ENCODE measurements at places on chromosomes 3 and 15.

- DNase-seq = no peak
These were observed 17.4 kb downstream of the TIMP4 start for GRCh38 chr3:12141350-12141749.

GRCh38 chr3:184717399-184717983 lies 5.6 kb upstream of the MAGEF1 start:
- DNase-seq = no peak

DNA sequence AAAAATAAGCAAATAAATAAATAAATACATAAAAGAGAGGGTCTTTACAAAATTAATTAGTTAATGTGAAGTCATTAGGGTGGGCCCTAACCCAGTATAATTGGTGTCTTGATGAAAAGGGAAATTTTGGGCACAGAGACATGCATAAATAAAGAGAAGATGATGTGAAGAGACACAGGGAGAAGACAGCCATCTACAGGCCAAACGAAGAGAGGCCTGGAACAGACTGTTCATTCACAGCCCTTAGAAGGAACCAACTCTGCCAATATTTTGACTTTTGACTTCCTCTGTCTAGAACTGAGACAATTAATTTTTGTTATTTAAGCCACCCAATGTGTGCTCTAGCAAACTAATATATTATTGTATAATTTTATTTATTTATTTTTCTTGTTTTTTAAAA lies 29.6 kb upstream of the SELENOK start:
- DNase-seq = no peak

DNA sequence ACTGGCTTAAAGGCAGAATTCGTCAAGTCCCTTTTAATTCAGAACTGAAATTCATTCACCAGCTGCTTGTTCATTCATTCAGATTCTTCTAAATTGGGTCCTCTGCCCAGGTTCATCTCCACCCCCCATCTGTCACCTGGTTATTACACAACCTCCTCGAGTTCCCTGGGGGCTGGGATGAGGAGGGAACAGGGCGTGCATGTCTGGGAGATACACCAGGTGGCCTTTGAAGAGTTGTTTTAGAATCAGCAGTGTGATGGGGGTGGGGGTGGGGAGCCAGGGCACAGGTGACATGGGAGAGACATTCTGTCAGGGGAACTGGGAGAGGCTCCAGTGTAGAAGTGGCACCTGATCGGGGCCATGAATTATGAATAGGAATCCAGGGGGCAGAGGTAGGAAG lies 8.2 kb downstream of the SNX33 start:
- no peak for DNase-seq

DNA sequence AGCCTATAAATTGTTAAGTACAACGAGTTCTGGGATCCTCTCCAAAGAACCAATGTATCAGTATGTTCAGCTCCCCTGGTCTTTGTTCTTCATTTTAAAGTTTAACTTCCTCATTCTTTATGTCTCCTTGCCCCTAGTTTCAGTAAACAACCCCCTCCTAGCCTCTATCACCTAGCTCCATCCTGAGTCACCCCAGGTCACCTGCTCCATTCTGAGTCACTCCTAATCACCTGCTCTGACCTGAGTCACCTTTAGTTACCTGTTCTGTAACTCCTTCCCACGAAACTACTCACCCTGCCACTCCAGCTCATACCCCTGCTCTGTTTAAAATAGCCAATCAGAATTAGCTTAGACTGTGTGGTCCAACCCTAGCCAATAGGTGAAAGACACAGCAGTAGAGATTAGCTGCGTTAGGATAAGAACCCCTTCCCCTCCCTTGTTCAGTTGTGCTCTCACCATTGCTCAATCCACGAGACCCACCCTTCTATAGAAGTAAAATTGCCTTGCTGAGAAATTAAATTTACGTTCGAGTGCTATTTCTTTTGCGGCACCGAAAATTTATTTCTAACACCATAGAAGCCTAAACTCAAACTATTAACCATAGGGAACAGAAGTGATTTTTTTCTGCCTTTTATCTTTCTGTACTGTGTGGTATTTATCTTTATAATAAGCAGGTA lies 245.0 kb upstream of the ADAMTS9 start:
- no peak for DNase-seq

- peak; percentile 63 for DNase-seq
These were observed 59.1 kb downstream of the IQSEC1 start for GRCh38 chr3:13013994-13014754.

Measured in CD4-positive, alpha-beta T cell treated with Interleukin-15 for 1 hour (primary cell).